Activated CD4-positive, alpha-beta T cell treated with anti-CD3 and anti-CD28 coated beads for 48 hours (primary cell): ENCODE measurements at places on chromosomes 2 and 18.

DNA sequence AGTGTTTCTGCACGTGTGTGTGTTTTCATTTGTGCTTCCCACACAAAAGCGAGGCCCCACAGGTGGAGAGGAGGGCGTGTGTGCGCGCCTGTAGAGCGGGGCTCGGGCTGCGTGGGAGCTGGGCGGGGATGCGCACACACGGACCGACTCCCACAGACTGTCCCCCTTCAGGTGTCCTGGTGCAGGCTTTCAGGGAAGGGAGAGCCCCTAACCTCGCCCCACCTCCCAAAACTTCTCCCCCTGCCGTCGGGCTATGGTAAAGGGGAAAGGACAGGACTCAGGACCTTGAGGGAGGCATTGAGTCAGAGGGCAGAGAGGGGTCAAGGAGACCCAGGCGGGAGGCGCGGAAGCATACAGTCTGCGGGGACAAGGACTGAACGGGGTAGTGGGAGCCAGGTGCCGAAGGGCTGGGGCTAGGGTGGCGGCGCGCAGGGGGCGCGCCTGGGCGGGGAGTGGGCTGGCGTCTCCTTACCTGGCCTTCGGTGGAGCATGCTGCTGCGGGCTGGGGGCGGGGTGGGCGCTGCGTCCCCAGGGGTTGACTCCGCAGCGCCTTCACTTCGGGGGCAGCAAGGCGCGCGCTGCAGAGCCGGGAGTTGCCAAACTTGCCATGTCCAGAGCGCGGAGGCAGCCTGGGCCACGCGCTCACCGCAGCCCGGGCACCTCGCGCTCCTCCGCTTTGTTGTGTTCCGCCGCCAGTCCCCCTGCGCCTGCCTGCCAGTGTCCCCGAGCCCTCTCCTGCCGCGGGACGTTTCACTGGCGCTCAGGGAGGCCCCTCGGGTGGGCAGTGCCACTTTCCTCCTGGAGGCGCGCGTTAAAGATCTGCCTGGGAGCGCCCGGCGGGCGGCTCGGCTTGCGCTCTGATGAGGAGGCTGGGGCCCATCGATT lies 302.0 kb downstream of the NCKAP5 start:
- no peak for DNase-seq

DNA sequence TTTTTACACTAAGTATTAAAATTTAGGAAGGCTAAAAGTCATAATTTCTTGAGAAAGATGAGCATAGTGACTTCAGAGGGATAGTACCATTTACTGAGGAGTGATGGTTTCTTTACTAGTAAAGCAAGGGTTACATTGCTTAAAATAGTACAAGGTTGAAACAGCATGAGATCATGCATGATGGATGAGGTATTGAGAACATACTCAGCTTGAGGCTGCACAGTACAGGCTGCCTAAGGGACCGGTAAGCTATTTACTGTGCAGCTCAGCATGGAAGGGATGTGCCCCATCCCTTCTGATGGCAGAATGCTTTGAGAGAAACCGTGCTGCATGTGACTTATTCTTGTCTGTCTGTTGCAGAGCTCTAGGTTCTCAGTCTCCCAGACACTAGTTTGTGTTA lies 122.1 kb downstream of the EML6 start:
- DNase-seq, result no peak

DNA sequence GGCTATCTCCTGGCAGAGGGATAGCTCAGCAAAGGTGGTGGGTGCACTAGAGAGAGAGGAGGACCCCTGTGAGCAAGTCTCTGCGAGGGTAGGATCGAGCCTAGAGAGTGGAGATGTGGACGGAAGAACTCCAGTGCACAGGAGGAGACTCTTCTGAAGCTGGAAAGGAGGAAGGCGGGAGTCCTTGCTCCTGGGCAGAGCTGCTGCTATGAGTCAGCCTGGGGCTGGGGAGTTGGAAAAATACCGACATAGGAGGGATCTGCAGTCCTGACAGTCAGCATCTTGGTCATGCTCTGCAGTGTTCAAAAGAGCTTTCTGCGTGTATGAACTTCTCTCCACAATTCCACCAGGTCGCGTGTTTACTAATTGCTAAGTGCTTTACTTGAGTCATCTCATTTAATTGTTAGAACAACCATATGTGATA lies 233.8 kb downstream of the LDLRAD4 start:
- no peak for DNase-seq

DNA sequence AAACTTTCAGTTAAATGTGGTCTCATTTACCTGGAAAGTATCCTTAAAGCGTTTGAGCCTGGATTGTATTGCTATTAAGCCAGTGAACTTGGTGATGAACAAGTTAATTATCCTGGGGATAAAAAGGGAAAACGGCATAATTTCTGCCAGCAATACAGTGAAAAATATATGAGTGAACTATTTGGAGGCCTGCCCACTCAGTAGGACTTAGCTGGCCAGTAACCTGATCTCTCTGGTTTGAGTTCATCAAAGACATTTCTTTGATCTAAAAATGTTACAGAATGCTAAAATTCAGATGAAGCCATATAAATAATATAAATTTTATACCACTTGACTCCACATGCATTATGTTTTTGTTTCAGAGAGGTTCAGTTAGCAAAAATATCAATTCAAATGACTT lies 241.1 kb upstream of the VWC2L start:
- no peak for DNase-seq

- no peak for DNase-seq
Measured at GRCh38 chr18:58095222-58095621, 51.2 kb downstream of the NEDD4L start.

GRCh38 chr2:215499331-215499730 lies 63.5 kb upstream of the FN1 start:
- DNase-seq, result no peak

DNA sequence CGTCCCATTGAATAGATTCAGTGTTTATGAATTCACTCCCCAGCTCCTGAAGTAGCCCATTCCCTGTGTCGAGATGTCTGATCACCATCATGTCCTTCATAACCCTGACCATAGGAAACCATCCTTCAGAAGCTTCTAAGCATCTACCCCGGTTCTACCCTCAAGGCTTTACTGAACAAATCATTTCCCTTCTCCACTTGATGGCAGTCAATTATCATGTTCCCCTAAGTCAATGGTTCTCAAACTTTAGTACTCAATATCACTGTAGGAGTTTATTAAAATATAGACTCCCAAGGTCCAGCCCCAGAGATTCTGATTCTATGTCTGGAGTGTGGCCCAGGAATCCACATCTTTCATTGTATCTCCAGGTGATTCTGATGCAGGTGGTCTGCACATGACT lies 228.4 kb upstream of the SP5 start:
- no peak for DNase-seq

GRCh38 chr2:164711766-164712138 lies 90.5 kb upstream of the GRB14 start:
- no peak for DNase-seq

DNA sequence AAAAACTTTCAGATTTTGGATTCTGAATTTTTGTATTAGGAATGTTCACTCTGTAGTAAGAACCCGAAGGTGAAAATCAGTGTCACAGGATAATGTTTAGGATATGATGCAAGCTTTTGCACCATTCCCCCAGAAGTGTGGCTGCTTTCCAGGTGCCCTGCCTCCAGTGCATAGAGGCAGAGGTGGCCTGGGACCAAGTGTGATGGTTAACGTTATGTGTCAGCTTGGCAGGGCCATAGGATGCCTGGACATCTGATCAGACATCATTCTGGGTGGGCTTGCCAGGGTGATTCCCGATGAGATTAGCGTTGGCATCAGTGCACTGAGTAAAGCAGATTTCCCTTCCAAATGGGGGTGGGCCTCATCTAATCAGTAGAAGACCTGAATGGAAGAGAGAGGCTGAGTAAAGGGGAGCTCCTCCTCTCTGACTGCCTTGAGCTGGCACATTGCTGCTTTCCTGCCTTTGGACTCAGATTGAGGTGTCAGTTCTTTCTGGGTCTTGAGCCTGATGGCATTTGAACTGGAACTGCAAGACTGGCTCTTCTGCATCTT lies 177.4 kb upstream of the HS6ST1 start:
- no peak for DNase-seq

DNA sequence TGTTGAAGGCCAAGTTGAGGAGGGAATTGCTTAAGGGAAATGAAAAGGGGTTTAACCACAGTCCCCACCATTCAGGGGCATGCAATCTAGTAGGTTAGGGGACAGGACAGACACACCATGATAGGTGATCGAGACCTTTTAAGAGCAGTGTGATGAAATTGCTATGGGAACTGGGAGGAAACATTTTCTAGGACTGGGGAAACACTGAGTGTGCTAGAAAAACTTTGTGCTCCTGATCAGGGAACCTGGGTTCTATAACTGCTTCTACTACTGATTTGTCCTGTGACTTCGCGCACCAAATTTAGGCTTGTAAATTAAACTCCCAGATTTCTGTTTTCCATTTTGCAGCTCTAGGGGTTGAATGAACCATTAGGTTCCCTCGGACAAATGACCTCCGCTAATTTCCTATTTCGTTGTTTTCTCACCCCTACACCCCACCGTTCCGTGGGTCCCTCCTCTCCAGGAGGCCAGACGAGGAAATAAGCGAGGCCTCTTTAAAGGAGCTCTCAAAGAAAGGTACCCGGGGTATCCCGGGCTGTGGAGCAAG lies 371 bp upstream of the LCLAT1 start:
- no peak for DNase-seq

- no peak for DNase-seq
Measured at GRCh38 chr2:44477657-44478414, 116.1 kb downstream of the CAMKMT start.

DNA sequence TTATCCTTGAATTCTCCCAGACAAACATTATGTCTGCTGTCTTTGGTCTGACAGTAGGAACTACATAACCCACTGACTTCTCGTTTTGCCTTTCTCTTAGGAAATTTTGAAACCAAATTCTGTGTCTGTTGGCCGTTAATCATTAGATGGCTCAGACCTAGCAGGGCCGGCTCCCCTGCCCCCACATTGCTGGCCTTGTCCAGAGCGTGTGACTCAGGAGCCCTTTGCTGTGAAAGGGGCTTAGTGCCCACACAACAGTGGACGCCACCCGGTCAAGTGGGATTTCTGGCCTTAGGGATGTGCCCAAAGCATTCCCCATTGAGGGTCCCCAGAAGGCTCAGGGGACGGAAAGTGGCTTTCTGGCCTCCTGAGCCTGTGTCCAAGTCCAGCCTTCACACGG lies 137.5 kb downstream of the CTIF start:
- DNase-seq, result no peak

DNA sequence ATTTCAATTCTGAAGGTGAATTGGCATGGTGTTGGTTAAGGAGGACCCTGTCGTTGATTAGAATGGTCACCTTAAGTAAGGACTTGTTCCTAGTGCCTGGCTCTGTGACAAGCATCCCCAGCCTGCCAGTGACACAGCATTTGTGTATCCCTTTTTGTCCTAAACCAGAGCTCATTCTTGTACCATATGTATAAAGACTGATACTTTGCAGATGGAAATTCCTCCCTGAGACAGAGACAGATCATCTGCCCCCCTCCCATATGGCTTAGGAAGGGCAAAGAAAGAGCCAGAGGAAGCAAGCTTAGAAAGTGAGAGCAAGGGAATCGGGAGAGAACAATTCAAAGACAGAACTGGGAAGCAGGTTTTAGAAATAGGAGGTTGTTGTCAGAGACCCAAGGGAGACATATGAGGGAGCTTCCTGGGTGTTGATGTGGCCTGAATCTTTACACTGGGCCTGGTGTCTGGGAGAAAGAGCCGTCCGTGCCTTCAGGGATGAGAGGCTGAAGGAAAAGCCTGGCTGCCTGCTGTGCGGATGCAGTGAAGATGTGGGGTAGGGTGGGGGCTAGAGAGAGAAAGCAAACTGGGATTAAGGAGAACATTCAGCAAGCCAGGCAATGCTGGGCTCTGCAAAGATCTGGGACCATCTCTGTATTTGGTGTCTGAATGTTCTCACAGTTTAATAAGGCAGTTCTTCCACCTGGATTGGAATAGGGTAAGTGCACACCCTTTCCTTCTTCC lies 13.2 kb upstream of the CHRNA1 start:
- no peak for DNase-seq

DNA sequence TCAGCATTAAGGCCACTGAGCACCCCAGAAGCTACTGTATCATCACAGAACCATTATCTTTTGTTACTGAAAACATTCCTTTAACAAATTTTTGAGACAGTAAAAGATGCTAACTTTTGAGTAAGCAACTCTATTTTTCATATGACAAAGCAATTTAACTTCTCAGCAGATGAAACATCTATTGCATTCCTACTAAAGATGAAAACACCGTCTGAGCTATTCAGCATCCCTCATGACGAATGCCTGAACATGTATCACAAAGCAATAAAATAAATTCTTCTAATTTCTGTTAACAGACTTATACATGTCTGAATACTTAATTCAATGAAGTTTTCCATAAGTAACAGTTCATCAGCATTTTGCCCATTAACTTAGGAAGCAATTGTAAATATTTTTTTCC lies 23.9 kb downstream of the CHN1 start:
- no peak for DNase-seq

DNA sequence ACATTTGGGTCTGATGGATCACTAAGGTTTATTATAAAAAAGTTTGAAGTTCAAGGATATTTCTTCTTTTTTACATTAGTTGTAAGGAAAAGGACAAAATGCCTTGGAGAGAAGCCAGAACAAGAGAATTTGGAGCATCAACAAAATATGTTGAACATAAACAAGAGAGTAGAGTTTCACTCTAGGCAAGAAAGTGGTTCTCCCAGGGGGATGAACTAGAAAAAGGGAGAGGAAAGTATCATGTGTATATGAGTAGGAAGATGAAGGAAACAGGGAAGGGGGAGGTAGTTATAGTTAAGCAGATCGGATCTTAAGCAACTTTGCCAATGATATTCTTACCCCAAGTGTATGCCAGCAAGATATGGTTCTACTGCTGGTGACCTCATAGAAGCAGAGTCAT lies 63.8 kb upstream of the GALNT3 start:
- DNase-seq, result no peak

GRCh38 chr2:43460174-43460546 lies 135.7 kb downstream of the THADA start:
- no peak for DNase-seq

DNA sequence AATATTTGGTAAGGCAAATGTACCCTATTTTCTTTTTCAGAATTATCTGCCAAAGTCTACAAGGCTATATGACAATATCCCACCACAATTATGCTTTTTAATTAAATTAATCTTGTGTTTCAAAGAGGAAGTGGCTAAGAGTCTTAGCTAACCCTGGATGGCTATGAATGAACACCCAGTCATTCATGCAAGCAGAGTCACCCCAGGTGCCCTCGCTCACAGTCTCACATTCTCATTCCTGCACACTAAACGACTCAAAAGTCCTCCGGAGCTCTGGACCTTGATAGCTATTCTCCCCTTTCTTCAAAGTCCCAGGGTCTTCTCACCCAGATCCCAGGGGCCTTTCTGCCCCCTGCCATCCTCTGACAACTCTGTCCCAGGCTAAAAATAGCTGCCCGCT lies 42.1 kb upstream of the MRPL19 start:
- no peak for DNase-seq

DNA sequence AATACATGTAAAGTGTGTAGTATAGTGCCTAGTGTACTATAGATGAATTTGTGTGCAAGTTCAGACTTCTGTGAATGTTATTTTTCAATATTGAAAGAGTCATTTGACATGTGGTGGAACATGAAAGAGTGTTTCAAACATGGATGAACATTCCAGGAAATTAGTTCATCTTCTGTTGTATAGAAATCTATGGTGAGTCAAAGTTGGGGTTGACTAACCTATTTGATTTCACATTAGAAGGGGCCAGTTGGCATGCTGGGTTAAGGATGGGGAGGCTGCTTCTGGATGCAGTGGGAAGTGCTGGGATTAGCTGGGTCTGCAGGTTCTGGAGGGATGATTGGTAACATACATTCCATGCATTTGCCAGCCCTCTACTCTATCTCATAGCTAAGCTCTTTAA lies 50.6 kb downstream of the LYPD6B start:
- DNase-seq, result no peak
